ENCODE measurements at places on chromosomes 2 and 18. TPM values are rescaled to one million over a fixed set of nuclear protein-coding genes. Genes with fewer than 3 reads are reported as not detected.
A peak's percentile ranks its signal among the peaks of the same experiment; 100 is the strongest.

RESP18 gene
- polyA plus RNA-seq, result not detected

CLEC4F gene
- 1.4 TPM for polyA plus RNA-seq

SOS1 gene
- polyA plus RNA-seq, result 6.7 TPM

ABCG8 gene
- 0.03 TPM for polyA plus RNA-seq

DNA sequence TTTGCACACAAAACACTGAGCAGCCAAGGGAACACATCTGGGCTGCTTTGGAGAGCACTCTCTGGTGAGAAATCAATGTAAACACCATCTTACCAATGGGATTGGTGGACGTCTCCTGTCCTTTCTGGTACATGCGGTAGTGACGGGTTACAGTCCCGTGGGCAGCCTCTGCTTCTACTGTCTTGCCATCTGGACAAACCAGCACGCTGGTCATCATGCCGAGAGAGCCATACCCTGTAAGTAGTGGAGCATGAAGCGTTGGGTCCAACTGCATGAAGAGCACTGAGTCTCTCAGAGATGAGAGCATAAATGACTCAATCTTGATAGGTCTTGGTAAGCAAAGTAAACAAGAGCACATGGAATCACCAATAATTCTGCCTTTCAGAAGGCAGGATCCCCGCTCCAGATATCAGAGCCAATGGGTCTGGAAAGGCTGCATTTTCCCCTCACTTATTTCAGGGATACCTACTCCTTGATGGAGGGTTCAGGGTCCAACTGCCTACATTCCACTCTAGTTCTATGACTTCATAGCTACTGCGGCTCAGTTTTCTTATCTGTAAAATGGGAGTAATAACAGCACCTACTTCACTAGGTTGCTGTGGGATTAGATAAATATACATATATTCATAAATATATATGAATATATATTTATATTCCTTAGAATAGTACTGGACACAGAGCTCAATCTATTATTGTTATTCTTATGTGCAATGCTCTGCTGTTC is 14.9 kb downstream of the IDH1 start:
- no peak for DNase-seq

DNA sequence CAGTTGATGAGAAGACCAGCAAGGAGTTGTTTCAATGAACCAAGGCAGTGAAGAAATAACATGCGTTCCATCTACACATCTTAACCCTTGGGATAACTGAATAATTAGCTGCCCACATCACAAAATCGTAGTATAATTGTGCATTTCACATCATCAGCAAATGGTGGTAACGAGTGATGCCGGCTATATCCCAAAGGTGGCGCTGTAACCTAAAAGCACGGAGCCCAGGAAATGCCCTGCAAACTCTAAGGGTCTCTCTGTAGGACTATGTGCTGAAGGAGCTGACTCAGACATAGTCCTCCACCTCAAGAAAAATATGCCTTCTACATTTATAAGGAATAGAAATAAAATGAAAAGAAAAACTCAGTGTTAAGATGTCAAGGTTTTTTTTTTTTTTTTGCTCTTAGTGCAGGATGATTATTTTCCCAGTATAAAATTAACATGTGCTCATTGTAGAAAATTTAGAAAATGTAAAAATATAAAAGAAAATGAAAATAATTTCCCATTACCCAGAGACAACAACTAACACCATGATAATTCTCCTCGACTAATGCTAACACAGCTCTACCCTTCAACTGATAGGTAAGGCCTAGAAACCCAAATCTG is 23.1 kb upstream of the DSG3 start:
- no peak for DNase-seq

- peak; percentile 62 for DNase-seq
These were observed 28.6 kb upstream of the IL1R2 start for GRCh38 chr2:101963198-101963597.

GRCh38 chr18:75405351-75405750 is 22.2 kb downstream of the SMIM21 start:
- DNase-seq, result no peak

DNA sequence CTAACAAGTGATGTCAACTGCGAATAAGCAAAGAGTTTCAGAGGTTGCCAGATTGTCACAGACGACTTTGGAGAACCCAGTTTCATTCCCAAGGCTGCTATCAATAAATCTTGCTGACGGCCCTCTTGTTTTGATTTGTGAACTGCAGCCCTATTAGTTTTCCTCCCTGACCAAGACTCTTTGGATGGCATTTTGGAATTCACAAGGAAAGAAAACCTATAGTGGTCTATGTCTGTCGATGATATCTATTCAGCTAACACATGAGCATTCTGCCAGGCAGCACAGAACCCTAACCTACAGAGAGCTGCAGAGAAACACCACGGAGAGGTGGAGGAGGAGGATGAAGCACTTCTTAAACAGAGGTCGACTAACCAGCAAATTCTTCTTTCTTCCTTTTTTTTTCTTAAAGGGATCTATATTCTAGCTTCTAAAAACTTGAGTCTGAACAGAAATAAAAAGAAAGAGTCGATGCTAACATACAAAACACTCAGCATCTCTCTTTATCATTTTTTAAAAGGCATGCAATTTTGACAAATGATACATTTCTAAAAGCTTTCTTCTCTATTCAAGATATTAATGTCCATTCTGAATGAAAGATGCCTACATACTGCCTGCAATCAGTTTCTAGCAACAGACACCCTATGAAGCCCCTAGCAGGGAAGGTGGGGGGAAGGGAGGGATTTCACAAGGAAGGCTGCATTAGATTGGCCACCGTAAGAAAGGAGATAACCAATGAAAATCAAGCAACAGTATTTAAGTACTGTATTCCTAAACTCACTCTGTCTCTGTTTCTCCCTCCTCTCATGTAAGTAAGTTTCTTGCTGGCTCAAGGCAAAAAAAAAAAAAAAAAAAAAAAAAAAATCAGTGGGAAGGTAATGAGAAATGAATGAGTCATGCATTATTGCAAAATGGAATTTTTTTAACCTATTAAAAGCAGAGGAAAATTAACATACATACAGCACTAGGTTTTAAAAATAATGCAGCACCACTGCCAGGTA is 83.0 kb upstream of the CHRNA1 start:
- no peak for DNase-seq

DNA sequence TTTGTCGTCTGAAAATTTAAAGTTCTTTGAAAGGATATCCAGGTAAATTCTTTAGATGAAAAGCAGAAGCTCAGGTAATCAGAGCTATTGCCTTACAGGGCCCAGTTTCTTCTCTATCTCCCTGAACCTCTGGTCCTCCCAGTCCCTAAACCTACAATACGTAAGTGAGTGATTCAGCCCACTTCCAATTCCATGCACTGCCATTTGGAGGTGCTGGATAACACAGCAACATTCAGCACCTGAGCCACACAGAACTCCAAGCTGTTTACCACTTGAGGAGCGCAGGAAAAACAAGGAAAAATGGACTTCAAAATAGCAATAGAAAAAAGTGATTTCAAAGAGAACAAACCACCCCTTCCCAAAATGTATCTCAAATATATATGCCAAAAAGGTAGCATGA is 105.0 kb upstream of the DNAJC10 start:
- no peak for DNase-seq

GRCh38 chr2:203080447-203081045 is 65.9 kb downstream of the NBEAL1 start:
- DNase-seq, result no peak

DNA sequence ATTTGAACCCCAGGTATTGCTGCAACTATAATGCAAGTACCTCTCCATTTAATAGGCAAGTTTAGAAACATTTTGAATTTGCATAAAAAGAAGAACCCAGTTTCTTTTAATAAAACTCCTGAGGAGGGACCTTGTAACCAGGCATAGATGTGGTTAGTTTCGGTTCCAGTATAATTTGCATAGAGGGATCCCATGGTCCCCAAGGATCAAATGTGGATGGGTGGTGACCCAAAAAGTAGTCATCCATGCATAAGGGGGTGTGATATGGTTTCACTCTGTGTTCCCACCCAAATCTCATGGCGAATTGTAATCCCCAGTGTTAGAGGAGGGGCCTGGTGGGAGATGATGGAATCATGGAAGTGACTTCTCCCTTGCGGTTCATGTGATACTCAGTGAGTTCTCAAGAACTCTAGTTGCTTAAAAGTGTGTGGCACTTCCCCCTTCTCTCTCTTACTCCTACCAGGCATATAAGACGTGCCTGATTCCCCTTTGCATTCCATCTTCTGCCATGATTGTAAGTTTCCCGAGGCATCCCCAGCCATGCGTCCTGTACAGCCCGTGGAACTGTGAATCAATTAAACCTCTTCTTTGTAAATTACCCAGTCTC is 40.2 kb upstream of the SKA1 start:
- DNase-seq, result no peak

GRCh38 chr2:13128139-13128538 is 411.4 kb downstream of the TRIB2 start:
- no peak for DNase-seq

DNA sequence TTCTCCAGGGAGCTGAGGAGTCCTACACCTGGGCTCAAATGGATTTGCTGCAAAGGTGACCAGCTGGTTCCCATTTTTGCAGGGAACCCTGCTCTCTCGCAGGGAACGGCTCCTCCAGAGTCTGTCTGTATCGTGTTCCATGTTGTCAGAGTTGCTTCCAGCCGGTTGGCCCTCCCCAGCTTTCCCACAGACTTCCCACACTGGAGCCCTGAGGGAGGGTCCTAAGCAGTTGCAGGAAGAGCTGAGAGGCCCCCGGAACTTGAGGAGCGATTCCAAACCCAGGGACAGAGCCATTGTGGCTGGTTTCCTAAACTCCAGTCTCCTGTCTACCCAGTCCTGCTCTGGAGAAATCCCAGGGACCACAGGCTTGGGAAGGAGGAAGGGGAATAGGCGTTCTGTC is 121.7 kb upstream of the PPP1CB start:
- peak; percentile 40 for DNase-seq

DNA sequence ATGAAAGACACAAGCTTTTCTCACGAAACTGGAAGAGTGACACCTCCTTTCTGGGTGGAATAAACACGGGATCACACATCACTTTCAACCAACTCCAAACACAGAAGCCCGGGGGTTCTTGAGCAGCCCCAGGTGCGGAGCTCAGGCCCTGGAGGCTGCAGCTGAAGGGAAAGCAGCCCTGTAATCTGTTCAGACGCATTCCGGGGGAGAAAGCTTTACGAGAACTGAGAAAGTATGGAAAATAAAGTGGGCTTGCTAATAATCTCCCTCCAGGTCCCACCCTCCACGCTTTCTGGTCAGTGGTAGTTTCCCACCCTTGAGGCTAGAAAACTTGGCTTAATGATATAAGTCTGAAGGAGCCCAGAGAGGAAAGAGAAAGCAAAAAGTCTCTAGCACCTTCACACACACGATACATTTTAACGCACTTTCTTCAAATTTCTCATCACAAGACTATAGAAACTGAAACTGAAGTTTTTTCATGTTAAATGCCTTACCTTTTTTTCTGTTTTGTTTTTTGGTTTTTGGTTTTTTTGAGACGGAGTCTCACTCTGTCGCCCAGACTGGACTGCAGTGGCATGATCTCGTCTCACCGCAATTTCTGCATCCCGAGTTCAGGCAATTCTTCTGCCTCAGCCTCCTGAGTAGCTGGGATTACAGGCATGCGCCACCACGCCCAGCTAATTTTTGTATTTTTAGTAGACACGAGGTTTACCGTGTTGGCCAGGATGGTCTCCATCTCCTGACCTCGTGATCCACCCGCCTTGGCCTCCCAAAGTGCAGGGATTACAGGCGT is 141.3 kb downstream of the AFF3 start:
- no peak for DNase-seq
